ENCODE measurements at places on chromosomes 5 and 9.

DNA sequence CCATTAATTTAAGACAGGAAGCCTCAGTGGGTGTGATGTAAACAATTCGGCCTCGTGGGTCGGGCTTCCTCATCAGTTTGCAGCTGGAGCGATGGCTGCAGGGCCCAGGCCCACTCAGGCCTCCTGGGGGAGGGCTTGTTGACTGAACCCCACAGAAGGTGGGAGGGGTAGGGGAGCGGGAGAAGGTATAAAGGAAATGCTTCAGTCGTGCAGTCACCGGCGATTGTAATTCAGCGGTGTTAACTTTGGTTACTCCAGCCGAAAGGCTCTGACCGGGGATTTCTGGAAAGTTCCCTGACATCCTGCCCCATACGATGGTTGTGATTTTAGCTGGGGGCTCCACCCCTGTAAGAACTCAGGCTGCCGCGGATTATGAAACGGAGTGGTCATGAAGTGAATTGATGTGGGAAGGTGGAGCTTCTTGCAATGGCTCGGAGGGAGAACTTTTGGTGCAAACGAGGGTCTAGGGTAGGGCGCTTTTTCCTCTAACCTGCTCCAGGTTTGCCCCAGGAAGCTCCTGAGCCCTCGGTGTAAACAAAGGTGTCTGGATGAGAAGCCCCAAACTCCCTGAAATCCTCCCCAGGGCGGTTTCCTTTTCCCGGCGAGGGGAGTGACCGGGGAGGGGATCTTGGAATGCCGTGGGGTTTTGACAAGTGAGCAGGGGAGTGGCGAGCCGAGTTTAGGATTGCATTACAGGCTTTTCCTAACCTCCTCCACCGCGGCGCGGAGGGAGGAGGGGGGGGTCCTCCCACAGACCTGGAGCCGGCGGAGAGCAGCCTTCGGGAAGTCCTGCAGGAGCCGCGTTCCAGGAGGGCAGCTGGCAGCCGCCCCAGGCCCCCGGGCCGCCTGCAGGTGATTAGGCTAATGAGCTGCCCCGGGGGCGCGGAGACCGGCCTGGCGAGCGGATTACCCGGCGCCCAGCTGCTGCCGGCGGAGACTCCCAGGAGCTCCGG is 215.5 kb downstream of the PDZD2 start:
- DNase-seq: peak; percentile 50

- peak; percentile 9 for DNase-seq
These were observed 35.2 kb upstream of the CAST start for GRCh38 chr5:96626956-96627355.

- no peak for DNase-seq
These were observed 3.0 kb upstream of the TMEM210 start for GRCh38 chr9:137174722-137175293.

DNA sequence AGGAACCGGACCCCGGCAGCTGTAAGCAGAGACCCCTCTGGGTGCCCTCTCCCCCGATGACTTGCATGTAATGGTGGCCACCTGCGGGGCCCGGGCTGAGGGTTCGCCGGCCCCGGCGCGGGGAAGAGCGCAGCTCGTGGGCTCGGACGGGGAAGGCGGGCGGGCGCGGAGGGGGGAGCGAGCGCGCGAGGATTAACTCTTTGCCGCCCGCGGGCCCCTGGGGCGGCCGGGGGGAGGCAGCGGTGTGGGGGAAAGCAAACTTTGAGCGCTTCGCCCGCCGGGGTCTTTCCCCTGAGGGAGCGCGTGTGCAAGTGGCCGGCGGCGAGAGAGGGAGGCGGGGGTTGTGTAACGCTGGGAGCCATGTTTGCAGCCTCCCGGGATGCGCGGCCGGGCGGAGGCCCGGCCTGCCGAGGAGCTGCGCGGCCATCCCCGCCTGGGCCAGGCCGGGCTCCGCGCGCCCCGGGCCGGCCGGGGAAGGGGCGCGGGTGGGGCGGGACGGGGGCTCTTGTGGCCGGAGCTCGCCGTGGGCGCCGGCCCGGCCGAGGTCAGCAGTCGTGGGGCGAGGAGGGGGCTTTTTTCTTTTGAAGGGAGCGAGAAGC is 547 bp downstream of the ANP32B start:
- peak; percentile 8 for DNase-seq

DNA sequence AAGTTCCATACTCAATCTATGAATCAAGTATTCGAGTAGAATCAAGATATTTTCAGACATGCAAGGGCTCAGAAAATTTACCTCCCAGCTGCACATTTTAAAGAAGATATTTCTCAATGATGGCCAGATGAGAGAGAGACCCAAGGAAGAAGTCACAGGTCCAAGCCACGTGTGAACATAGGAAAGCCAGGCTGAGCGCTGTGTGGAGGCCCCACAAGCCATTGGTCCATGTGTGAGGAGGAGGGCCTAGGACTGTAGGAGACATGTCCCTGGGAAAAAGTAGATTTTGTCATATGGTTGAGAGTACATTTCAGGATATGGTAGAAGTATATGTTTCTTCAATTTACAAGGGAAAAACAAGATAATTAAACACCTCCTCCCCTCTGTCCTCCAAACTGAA is 115.8 kb upstream of the RPS23 start:
- no peak for DNase-seq

- no peak for DNase-seq
These were observed 456 bp downstream of the ZNF79 start for GRCh38 chr9:127424676-127424999.

GRCh38 chr5:135205632-135206349 is 171.8 kb upstream of the PITX1 start:
- DNase-seq: no peak

DNA sequence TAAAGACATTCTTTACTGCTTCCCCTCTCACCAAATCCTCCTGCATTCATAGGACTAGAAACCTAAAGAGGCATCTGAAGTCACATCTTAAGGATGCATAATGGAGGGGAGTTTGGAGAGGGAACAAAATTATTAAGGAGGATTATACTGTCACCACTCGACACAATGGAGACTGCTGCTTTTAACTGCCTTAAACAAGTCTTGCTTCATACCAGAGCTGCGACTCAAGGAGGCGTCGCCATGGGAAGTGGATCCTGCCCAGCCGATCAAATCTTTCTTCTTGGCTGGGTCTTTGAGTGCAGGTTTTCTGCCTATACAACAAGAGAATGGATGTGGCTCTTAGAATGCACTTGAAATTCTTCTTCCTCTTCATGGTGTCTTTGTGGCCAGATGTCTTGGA is 66.7 kb upstream of the FOXE1 start:
- peak; percentile 41 for DNase-seq

GRCh38 chr5:50665091-50665490 is 1.3 kb upstream of the PARP8 start:
- DNase-seq: no peak

DNA sequence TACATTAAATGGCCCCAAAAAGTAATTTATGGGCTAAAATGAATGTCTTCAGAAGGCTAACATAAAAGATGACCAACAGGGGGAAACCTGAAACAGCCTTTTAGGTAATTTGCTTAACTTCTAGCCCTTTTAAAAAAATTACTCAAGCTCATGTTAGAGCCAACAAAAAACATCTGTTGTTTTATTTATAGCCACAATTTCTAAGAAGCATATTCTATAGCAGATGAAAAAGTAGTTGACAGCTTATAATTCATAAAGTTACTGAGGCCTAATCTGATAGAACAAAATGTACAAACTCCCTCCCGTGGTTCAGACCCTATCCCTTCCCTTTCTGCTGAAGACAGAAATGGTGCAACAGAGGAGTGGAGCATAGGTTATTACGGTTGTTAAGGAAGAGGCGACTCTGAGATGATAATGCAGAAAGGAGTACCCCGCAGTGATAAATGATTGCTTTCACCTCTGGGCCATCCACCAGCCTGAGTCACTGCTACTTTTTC is 46.1 kb downstream of the PIK3R1 start:
- no peak for DNase-seq

DNA sequence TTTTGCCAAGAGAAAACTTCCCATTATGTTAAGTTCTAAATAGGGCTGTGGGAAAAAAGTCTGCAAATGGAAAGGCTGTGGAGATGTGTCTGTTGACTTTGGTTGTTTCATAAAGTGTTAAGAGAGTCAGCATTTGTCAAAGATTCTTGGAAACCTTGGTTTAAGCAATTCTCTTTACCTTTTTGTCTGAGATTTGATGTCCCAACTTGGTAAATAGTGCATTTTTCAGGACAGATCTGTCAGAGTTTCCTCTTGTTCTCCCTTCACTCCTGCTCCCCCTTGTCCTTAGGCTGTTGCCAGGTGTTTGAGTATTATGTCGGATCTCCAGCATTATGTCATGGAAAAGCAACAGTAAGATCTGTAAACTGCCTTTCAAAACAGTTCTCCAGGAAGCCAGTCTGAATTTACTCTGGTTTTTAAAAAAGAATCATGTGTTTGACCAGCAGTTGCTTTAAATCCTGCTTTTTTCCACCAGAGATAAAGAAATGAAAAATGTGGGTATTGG is 79.1 kb upstream of the ADAMTSL1 start:
- no peak for DNase-seq

- peak; percentile 17 for DNase-seq
These were observed 158.9 kb downstream of the ADAMTSL1 start for GRCh38 chr9:18632632-18633403.

DNA sequence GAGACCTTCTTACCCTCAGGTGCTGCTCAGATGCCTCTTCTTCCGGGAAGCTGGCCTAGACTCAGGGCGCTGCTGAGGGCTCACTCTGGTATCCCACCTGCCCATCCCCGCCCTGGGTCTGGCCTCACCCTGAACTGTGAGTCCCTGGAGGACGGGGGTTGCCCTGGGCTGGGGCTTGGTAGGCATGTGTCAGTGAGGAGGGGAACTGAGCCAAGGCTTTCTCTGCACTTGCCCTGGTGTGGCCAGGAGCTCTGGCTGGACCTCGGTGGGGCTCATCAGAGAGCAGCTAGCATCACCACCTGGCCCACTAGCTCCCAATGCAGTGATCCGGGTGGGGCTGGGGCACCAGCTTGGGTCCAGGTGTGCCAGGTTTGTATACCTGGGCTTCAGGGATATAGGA is 15.6 kb downstream of the PLEKHG4B start:
- DNase-seq: no peak

DNA sequence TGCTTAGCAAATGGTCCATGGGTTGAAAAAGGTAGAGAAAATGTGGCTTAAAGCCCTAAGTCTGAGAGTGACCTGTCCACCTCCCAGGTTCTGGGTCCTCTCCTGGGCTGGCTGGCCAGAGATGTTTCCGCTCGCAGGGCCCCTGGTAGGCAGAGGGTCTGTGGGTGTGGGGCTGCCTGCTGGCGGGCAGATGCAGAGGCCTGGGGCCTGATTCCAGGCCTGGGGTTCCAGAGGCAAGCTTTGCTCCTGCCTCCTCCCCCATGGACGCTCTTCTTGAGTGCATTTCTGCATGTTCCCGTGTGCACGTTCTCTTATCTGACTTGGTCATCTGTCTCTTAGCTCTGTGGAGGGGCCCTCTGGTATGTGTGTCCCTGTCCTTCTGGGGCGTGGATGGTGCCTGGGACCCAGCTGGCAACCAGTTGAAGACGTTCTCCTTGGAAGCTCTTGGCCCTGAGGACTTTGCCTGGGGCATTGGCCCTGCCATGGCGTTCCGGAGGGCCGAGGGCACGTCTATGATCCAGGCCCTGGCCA is 3.8 kb downstream of the MIGA2 start:
- DNase-seq: no peak

DNA sequence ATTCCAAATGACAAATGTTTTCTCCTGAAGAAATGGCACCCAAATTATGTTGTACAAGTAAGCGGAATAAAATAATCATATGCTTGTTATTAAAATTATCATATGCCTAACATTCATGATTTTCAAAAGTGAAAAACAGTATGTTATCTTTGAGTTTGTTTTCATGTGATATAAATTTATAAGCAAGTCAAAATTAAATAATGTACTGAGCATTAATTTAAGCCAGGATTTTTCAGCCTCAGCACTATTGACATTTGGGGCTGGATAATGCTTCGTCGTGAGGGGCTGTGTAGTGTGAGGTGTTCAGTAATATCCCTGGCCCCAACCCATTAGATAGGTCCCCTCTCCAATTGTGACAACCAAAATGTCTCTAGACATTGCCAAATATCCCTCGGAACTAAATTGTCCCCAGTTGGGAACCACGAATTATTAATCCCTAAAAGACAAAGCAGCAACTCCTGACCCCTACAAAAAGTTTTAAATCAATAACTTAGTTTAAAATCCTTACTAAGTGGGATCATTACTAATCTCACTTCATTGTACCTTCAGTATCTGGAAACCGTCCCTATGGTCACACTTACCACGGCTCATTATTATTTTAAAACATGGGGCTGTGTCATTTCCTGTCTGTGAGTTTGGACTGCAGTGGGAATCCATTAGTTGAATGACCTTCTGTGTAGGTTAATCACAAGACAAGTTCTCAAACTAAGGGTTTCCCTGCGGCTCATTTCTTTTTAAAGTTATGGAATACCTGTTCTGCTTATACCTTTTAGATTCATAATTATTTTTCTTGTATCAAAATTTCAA is 1.3 kb upstream of the NNT start:
- peak; percentile 65 for DNase-seq

GRCh38 chr9:35727676-35728040 is 4.3 kb downstream of the TLN1 start:
- no peak for DNase-seq

DNA sequence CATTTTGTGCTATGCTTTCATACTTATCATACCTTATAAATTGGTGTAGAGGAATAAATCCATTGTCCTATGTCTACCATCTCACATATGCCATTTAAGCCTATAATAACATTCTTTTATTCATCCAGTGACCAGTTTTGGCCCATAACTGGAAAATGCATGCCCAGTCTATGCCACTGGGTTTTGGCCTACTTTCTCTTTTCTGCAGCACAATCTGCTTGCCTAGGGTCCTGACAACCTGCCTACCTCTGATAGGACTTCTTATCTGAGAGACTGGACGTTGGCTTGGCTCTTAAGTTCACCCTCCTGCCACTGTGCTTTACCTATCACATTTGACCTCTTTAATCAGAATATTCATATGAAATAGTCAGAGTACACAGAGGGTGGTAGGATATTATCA is 103.0 kb downstream of the PRR16 start:
- DNase-seq: no peak

All from RCC 7860 (cell line).